ENCODE measurements at places on chromosomes 12 and 14.

GRCh38 chr14:95240859-95241813 is 78.6 kb downstream of the CLMN start:
- DNase-seq = no peak

GRCh38 chr12:102364709-102365108 is 115.7 kb downstream of the IGF1 start:
- no peak for DNase-seq

GRCh38 chr12:110198386-110198785 is 74.2 kb downstream of the IFT81 start:
- no peak for DNase-seq

DNA sequence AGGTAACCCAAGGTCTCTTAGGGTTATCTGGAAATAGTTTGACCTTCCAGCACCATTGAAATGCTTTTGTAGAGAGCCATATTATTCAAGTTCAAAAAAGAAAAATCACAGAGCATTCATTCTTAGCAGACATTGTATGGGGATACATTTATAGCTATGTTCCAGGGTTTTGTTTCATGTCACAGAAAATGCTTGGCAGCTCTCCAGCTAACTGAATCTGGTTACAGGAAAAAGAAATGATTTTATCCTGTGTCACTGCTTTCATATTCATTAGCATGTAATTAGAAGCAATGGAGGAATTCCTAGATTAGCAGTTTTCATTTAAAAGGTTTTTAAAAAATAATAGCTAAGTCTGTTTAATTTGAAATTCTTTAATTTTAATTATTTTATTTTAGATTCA is 78.9 kb downstream of the SNAPC1 start:
- DNase-seq = no peak

DNA sequence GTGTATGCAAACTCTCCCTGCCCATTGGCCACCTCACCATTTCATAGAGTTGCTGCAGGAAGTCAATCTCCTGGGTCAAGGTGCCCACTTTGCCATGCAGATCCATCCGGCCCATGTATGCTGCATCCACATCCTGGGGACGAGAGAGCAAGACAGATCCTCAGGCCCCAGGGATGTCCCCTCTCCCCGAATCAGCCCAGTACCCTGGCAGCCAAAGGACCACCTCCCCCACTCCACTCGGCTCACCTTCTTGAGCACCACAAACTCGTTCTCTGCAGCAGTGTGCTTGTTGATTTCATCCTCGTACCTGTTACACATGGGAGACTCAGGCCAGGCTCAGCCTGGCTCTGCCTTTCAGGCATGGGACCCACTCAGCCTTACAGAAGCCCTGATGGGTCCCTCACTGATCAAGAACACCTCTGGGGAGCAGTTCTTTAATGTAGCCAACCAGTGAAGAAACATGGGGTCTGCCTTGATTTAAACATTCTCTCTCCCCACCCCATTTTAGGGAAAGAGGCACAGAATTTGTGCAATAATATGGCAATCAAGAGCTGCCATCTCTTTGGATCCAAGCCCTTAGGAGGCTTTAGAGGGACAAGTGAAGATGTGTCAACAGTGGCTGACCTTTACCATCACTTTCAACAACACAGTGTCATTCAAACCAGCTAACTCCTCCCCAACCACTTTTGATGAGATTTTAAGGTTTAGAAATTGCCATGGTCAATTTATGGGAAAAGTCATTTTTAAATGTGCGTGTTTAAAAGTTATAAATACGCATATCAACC is 3.9 kb downstream of the KRT79 start:
- DNase-seq = no peak

DNA sequence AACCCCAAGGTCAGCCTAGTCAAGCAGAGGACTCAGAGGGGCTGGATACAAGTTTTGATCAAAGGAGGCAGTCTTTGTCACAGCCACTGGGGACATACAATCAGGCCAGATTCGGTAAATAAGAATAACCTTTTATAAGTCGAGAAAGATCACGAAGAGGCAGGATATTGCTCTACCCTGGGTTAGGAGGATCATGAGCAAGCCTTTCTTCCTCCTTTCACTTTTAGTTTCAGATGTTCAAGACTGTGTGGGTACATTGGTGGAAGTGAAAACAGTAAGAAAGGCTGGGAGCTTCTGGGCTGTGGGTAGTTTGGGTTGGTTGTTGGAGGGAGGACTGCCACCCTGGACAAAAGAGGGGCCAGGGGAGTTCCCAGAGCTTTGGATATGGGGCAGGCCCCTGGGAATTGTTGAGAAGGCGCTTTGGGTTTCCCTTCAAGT is 127.7 kb downstream of the SNAPC1 start:
- peak; percentile 4 for DNase-seq
